ENCODE measurements at places on chromosomes 6 and 20.

GRCh38 chr6:19301980-19302379 lies 535.2 kb upstream of the ID4 start:
- peak; percentile 44 for DNase-seq

GRCh38 chr20:50270034-50270395 lies 79.4 kb downstream of the CEBPB start:
- DNase-seq: no peak

GRCh38 chr6:75656479-75656878 lies 54.8 kb downstream of the SENP6 start:
- no peak for DNase-seq

GRCh38 chr6:168157272-168158212 lies 78.5 kb upstream of the FRMD1 start:
- peak; percentile 83 for DNase-seq

- DNase-seq: peak; percentile 9
These were observed 262.2 kb downstream of the EYA4 start for GRCh38 chr6:133503336-133503729.

- DNase-seq: no peak
These were observed 170.2 kb downstream of the SLC24A3 start for GRCh38 chr20:19382386-19383340.

DNA sequence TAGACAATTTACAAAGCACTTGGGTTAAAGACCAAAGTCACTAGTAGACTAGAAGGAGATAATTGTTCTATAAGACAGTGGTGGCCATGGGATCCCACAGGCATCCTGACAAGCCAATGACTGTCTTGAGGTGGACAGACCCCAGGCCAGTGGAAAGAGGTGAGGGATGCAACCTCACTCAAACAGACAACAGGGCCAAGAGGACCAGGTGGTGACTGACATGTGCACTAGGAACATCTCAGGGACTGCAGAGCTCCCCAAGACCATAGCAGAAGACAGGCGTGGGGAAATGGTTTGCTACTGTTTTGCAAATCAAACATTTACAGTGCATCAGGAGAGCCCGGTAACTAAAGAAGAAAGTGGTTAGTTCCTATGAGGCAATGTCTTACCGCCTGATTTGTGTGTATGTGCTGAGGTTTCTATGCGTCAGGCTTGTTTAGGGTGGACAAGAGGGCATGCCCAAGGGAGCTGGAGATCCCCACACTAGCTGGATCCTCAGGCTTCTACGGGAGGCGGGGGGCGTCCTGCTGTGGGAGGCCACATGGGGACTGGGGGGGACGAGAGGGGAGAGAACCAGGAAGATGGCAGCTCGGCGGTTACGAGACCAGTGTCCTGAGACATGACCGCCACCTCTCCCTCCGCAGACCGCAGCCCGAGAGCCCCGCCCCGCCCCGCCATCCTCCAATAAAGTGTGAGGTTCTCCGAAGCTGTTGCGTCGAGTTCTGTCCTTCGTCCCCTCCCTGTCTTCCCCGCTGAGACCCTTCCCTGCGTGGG lies 623 bp upstream of the MRPS26 start:
- DNase-seq: peak; percentile 89

DNA sequence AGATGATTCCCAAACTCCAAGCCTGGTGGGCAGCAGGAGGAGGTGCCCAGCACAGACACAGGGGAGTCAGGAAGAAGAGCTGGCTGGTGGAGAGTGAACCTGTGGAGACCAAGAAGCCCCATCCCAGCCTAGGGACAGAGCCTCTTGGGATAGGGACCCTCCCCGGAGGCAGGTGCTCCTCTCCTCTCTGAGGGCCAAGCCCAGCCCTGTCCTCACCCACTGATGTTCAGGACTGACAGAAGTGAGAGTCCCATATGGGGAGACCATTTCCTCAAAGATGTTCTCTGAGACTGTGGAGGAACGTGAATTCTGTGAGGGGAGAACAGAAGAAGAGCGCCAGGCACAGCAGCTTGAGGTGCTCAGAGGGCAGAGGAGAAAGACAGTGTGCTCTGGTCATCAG lies 2.4 kb upstream of the EBF4 start:
- DNase-seq: no peak

DNA sequence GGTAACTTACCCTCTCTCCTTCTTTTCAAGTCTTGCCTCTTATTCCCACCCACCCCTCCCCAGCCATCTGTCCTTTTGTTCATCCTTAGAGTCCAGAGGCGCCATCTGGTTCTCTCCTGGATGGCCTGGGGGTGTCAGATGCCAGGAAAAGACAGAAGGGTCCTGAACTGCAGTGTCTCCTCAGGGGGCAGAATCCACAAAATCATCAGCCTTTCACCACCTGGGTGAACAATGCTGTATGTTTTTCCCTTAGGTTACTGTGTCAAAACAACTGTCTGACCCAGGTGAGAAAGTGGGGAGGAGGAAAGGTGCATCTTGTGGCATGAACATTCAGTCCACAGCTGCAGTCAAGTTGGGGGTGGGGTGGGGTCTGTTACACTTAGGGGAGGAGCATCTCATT lies 47.9 kb upstream of the FYN start:
- DNase-seq: no peak

DNA sequence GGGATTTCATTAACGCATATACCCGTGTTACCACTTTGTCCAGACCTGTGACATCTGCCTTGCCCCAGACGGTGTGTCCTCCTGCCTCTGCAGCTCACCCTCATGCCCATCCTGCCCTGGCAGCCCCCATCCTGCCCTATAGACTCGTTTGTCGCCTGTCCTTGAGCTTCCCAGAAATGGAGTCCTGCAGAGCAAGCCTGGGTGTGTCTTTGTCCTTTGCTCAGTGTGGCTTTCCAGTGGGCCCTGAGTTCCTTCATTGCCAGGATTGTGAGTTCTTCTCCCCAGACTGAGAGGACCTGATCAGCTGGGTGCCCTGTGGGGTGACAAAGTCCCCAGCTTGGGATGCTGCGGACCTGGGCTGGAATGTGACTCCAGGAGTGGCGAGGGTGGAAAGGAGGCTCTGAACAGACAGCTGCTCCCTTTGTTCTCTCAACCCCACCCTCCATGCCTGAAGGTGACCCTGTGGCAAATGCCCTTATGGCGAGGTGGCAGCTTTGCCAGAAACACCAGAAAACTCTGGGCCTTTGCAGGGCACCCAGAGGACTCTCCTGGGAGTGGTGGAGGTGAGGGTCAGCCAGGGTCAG lies 2.4 kb upstream of the CST3 start:
- no peak for DNase-seq

DNA sequence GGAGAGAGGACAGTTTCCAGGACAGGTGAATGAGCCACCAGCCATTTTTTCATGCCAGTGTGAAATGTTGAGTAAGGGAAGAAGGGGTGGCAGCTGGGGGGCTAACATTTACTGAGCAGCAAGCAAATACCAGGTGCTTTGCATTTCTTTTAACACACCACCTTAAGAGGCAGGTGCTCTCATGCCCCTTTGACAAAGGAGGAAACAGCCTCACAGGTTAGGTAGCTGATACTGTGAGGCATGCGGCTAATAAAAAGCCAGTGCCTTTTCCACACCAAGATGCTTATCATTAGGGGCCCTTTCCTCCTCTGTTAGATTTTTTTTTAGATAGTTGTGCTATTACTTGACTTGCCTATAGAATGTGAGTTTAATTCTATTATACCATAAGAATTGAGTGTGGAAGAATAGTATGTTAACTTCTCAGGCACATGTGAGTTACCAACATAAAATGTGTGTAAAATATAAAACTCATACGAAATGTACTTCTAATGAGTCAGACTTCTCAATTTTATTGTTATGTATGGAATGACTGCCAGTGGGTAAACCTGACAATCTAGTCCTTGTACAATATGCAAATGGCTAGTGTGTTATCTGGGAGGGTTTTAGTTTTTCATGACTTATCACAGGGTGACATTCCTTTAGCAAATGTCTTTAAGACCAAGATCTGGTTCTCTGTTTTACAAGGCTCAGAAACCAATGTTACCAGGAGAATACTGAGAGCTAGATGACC lies 260.0 kb downstream of the TMEM242 start:
- DNase-seq: no peak

DNA sequence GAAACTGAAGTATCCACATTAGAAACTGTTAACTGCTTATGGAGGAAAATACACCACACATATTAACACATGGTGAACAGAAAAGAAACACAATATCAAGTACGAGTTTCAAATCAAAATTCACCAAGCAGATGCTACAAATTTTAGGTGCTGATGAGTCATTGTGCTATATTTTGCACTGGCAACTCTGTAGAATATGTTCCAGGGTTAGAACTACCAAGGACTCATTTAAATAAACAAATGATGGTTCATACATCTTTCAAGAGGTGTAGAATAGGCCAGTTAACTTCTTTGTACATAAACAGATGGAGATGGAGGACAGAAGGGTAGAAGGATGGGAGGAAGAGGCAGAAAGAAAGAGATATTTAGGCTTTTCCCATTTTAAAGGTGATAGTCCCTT lies 184.9 kb downstream of the ARHGAP18 start:
- DNase-seq: peak; percentile 18

Data from GM03348 (cell line).